ENCODE measurements at places on chromosomes 1 and 21. TPM values are rescaled to one million over a fixed set of nuclear protein-coding genes. Genes with fewer than 3 reads are reported as not detected.

- DNase-seq, result no peak
These were observed 76.5 kb upstream of the MAP10 start for GRCh38 chr1:232728507-232729263.

GRCh38 chr1:167266965-167267364 lies 46.3 kb downstream of the POU2F1 start:
- DNase-seq, result no peak

DNA sequence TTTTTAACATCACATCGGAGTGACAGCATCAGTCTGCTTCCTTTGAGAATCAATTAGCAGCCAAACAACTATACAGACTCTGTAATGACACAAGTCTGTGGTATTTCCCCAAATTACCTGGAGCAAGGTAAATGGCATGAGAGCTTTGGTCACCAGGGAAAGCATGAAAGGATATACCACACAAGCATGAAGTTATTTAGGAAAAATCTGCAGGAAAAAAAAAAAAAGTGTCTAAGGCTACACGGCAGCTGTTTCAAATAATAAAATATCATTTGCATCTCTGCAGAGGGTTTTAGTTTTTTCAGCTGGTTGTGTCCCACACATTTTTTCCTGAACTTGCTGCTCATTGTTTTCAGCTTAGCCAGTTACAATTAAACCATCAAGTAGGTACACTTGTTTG lies 234.7 kb downstream of the TTLL7 start:
- DNase-seq, result no peak

GRCh38 chr21:15192243-15192642 lies 127.4 kb upstream of the NRIP1 start:
- no peak for DNase-seq

DNA sequence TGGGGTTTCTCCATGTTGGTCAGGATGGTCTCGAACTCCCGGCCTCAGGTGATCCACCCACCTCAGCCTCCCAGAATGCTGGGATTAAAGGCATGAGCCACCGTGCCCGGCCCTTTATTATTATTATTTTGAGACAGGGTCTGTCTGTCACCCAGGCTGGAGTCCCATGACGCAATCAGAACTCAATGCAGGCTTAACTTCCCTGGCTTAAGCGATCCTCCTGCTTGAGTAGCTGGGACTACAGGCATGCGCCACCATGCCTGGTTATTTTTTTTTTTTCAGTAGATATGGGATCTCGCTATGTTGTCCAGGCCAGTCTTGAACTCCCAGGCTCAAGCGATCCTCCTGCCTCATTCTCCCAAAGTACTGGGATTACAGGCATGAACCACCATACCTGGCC lies 47.1 kb upstream of the CITED4 start:
- no peak for DNase-seq

- DNase-seq, result peak; percentile 51
These were observed 47.8 kb upstream of the COL6A2 start for GRCh38 chr21:46049890-46050667.

DNA sequence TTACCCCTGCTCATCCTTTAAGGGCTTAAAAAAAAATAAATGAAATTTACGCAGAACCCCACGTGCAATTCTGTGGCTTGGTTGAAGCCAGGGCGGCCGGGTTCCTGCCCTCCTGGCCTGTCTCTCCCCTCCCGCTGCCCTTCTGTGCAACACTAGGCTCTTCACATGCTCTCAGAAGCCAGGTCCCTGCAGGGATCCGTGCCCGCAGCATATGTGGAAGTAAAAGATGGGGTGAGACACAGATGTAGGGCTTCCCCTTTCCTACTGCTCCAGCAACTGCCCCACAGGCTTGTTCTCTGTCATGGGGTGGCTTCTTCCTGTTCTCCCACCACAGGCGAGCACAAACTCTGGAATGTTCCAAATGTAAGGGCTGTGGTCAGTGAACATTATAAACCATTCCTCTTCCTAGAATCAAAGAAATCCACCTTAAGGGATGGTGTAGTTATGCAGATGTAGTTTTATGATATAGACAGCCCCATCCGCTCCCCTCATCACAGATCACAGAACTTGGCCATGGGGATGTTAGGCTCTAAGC lies 535.4 kb downstream of the KIF26B start:
- DNase-seq, result no peak

DNA sequence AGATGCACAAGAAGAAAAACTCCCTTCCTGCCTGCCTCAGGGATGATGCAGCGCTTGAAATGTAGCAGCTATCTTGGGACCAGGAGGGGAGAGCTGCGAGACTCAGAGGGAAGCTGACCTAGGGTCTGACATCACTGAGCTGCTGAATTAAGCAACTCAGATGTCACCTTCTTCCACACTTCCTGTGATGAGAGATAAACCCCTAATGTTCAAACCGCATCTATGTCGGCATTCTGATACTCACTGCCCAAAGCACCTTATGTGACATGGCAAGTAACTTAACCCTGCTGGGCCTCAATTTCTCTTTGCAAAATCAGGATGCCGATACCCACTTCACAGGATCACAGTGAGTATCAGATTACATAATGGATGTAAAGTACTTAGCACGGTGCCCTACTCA lies 9.1 kb upstream of the AK2 start:
- DNase-seq, result no peak

DNA sequence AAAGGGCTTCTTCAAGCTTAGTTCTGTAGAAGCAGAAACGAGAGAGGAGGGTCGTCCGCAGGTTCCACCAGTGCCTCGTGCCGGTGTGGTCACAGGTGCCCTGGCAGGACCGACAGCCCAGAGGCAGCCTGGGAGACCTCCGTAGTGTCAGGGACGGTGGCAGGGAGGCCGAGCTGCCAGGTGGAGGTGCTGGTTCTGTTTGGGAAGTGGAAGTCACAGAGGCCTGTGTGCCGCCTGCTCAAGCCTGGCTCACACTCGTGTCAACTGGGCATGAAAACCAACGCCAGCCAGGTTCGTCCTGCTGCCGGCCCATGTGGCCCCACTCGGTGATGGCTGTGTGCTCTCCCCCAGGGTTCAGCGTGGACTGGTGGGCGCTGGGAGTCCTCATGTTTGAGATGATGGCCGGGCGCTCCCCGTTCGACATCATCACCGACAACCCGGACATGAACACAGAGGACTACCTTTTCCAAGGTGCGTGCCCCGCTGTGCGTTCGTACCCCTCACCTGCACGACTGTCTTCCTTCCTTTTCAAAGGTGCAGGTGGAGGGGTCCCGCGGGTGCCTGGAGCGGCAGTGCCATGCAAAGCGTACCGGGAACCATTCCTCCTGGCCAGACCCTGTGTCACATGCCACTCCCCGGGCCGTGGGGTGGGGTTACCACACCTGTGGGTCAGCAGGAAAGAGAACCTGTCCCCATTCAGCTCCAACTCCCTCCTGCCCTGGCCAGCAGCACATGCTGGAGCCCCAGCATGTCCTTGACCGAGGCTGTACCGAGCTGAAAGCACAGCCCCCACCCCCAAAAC lies 20.8 kb downstream of the FAAP20 start:
- DNase-seq, result no peak

DNA sequence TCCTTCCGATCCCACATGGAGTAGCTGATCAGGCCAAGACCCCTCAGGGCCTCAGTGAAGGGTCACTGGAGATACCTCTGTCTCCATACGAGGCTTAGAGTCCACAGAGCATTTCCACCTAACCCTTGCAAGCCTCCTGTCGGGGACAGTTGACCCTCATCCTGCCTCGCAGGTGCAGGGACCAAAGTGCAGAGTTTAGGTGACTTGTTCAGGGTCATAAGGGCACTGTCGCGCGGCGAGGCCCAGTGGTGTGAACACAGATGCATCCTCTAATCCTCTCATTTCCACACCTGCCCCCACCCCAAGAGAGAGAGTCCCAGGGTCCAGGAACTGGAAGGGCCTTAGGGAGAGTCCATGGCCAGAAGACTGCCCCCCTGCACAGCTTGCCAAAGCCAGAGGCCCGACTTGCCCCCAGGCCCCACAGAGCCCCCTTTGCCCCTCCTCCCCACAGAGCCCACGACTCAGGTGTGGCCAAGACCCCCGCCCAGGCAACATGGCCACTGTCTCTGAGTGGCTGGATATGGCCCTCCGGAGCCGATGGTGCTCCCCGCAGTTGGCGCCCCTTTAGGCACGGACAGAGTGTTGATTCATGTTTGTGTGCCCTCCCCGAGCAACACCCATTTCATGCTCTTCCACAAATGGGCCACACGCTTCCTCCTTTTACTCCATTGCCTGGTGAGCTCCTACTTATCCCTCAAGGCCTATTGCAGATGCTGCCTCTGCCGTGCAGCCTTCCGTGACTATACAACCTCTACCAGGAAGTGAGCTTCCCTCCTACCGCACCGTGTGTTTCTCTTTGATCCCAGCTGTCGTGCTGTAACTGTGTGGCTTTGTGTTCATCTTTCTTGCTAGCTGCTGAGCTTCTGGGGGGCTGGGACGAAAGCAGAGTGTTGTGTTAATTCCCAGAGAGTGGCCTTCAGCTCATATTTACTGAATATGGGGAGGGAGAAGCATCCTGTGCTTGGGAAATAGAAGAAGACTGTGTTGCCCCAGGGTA lies 1.7 kb downstream of the TRPM2 start:
- peak; percentile 33 for DNase-seq

GRCh38 chr21:39009587-39010225 lies 173.5 kb downstream of the PSMG1 start:
- DNase-seq, result peak; percentile 22

GRCh38 chr1:180918519-180918918 lies 5.8 kb downstream of the KIAA1614 start:
- no peak for DNase-seq

DNA sequence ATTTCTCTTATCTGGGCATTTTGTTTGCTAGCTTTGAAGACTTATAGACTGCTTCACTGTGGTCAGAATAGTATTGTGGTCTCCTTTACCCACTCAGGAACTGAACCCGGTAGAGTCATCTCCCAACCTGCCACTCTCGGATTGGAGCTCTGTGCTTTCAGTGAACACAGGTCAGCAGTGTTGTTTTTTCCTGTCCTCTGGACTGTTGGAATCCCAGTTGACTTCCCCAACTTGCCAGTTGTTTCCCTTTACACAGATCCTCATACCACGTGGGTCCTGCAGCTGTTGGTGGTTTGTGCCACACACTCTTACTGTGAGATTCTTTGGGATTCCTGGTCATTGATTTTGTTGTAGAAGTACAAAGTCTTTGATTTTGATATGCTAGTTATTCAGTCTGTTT lies 214.1 kb downstream of the DYRK1A start:
- DNase-seq, result no peak

DNA sequence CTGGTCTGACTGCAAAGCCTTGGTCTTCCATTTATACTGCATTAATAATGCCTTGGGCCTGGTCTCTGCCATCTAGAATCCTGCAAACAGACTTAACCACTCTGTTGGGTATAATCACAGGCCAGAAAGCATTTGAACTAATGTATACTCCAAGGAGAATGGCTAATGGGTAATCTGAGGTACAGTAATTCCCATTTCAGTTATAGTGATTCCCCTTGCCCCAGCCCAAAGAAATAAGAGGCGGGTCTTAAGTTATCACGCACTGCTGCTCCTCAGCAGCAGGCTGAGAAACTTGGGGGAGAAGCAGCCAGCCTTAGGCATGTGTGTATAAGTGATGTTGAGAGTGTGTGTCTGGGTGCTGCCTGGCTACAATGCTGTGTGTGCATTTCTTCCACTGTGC lies 2.4 kb downstream of the LPAR3 start:
- no peak for DNase-seq

DNA sequence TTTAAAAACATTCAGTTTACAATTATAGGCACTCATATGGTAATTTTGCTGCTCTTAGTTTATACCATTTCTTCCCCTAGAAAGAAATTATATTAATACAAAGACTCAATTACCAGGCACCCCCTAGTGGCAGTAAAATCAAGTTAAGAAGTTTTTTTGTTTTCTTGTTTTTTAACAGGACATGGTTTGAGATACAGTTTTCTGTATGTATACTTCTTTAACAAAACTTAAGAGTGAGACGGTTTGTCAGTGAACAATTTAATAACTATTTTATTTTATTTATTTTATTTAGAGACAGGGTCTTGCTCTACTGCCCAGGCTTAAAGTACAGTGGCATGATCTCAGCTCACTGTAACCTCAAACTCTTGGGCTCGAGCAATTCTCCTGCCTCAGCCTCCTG lies 224.6 kb downstream of the FAF1 start:
- peak; percentile 32 for DNase-seq

DNA sequence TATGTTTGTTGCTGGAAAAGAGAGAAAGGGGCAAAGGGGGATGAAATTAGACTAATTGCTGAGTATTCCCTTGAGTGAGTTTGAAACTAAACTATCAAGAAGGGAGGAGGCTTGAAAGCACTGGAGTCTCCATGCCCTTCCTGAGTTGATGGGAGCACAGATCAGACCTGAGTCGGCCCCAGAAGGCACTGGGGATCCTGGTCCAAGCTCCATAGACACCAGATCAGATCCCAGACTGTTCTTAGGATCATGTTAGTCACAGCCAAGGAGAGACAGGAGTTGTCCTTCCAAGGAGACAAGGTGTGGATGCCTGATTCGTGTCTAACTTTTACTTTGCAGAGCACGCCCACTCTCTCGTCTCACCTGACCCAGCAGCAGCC lies 152.3 kb downstream of the NR5A2 start:
- DNase-seq, result no peak

GRCh38 chr1:12472798-12473551 lies 145.0 kb downstream of the DHRS3 start:
- no peak for DNase-seq

GRCh38 chr1:235006816-235007215 lies 121.8 kb downstream of the TOMM20 start:
- no peak for DNase-seq

GRCh38 chr1:168470901-168471431 lies 72.8 kb downstream of the XCL2 start:
- DNase-seq, result no peak

GRCh38 chr1:159804924-159805323 lies 2.8 kb downstream of the FCRL6 start:
- no peak for DNase-seq

DNA sequence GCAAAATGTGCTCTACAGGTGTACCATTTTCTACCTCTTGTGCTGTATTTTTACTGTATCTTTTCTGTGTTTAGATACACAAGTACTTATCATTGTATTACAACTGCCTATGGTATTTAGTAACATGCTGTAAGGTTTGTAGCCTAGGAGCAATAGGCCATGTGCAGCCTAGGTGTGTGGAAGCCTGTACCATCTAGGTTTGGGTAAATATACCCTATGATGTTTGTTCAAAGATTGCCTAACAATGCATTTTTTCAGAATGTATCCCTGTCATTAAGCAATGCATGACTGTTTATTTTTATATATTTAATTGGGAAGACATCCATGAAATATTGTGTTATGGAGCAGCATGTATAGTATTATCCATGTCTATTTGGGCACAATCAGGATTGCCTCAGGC lies 11.0 kb downstream of the ETV3L start:
- no peak for DNase-seq

HMGCS2 gene
- not detected for total RNA-seq

SLC35E2B gene
- 47.4 TPM for total RNA-seq

ZNF683 gene
- not detected for total RNA-seq

ANGPTL7 gene
- not detected for total RNA-seq

A3GALT2 gene
- not detected for total RNA-seq

SLC5A9 gene
- 6.4 TPM for total RNA-seq

NEK2 gene
- 58.3 TPM for total RNA-seq

TENT5C gene
- total RNA-seq, result 0.48 TPM

PARP1 gene
- 483 TPM for total RNA-seq

RAB4A gene
- total RNA-seq, result 47.0 TPM

OR10X1 gene
- total RNA-seq, result not detected

AQP10 gene
- total RNA-seq, result not detected

OR10Z1 gene
- total RNA-seq, result not detected

SYT11 gene
- 11.0 TPM for total RNA-seq

CRP gene
- total RNA-seq, result not detected
